ENCODE measurements at places on chromosomes 7 and 10. TPM values are rescaled to one million over a fixed set of nuclear protein-coding genes. Genes with fewer than 3 reads are reported as not detected.

- DNase-seq, result no peak
These were observed 150.4 kb downstream of the PDE1C start for GRCh38 chr7:31919678-31920369.

- no peak for DNase-seq
These were observed 44.9 kb upstream of the SHH start for GRCh38 chr7:155857141-155857540.

GRCh38 chr10:43427166-43427825, 9.6 kb upstream of the ZNF487 start:
- DNase-seq, result no peak

- no peak for DNase-seq
These were observed 108.3 kb downstream of the CPXM2 start for GRCh38 chr10:123783296-123783695.

GRCh38 chr10:76035206-76036110, 604.0 kb downstream of the LRMDA start:
- DNase-seq, result peak; percentile 21

The ACSM6 gene
- not detected for polyA plus RNA-seq
